ENCODE measurements at places on chromosomes 5 and 9.

GRCh38 chr5:137731176-137731575 lies 4.7 kb downstream of the KLHL3 start:
- DNase-seq, result no peak

GRCh38 chr9:107466826-107467225 lies 22.7 kb downstream of the KLF4 start:
- no peak for DNase-seq

DNA sequence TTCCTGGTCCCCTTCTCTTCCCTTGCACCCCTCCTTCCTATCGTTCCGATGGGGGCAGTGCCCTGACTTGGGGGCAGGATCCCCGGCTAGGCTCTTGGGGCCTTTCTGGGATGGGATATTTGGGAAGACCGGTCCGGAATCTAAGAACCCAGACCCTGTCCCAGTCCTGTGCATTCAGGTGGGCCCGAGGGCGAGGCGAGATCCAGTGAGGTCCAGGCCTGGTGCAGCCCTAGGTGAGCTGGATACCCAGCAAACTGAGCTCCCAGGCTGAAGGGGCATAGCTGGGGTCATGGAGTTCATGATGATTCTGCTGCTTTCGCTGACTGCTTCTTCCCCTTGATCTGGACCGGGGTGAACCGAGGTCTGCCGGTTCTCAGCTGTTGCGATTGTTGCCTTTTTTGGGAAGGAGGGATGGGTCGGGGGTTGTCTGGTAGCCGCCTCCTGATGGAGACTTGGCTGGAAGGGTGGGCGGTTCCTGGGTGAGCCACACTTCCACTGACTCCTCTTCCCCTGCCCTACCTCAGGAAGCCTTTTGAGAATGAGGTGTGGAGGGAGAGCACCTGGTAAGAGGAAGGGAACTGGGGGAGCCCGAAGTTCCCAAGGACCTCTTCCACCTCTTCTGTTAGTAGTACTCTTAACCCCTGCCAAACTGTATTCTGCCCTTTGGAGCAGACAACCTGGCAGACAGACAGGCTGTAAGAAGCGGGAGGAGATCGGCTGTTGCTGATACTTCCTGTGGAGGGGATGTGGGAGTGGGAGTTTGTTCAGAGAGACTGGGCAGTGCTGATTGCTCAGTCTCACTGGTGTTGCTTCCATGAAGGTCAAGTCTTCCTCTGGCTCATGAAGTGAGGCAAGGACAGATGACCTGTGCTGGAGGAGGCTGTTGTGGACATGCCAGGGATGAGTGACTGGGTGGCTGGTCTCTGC lies 1.0 kb downstream of the LRRC8A start:
- DNase-seq, result no peak

DNA sequence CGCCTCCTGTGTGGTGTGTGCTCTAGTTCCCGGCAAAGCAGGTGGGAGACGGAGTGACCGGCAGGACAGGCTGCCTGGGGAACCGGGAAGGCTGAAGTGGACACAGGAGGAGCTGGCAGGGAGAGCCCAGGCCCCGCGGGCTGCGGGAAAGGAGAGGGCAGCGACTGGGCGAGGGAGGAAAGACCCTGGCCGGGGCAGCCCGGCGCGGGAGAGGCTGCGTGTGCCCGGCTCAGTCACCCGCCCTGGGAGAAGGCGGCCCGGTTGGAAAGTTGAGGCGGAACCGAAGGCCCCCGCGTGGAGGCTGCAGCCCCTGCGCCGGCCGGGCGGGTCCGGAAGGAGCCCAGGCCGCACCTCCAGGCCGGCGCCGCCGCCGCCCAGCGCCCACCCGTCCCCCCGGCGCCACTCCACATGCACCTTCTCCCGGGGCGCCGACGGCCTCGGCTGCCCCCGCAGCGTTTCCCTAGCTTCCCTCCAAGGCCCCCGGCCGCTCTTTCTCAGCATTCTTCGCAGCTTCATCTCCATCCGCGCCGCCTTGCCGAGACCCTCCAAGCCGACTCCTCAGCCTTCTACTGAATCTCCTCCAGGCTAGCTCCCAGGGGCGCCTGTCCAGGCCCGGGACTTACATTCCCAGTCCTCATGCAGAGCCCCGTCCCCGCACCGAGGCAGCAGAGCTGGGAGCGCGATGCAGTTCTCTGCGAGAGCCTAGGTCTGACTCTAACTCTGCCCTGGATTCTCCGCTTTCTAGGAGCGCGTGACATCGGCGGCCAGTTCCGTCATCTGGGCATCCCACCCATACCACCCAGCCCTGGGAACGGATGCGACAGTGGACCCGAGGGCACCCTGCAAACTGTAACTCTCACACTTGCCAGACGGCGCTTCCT lies 152.0 kb downstream of the ERCC6L2 start:
- DNase-seq, result no peak

GRCh38 chr5:147753765-147754164 lies 28.8 kb downstream of the JAKMIP2 start:
- no peak for DNase-seq

DNA sequence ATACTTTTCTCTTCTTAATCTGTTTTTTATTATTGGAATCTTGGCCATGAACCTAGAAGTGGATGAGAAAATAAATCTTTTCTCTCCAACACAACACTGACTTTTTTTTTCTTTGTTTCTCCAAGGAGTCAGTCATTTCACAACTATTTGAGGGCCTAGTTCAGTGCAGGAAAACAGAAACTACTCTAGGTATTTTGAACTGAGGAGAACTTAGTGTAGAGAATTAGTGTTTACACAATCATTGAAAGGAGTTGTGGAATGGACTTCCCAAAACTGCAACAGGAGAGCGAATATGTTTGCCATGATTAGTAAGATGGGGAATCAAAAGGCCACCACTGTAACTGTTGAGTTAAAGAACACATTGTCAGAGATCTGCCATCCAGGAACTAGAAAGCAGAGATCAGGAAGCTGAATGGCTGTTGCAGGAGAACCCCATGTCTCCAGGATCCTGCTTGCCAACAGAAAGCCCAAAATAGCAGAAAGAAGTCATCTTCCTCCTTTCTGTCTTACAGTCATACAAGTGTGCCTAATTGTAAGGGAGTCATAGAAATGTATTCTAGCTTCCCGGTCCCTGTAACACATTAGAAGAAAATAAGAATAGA lies 20.3 kb upstream of the PCDH1 start:
- no peak for DNase-seq

GRCh38 chr9:91939978-91940377 lies 10.1 kb downstream of the ROR2 start:
- DNase-seq, result no peak

GRCh38 chr5:138448481-138449398 lies 9.9 kb downstream of the REEP2 start:
- DNase-seq, result no peak

GRCh38 chr5:37211661-37212060 lies 37.5 kb downstream of the CPLANE1 start:
- DNase-seq, result no peak

GRCh38 chr5:73987915-73988314 lies 361.9 kb downstream of the ARHGEF28 start:
- DNase-seq, result no peak

DNA sequence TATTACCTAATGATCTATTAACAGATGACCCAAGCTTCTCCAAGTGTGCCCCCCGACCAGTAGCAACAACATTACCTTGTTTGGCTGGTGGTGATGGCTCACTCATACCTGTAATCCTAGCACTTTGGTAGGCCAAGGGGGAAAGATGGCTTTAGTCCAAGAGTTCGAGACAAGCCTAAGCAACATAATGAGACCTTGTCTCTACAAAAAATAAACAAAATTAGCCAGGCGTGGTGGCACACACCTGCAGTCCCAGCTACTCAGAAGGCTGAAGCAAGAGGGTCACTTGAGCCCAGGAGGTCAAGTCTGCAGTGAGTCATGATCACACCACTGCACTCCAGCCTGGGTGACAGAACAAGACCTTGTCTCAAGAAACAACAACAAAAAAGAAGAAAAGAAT lies 62.9 kb downstream of the GCNT1 start:
- DNase-seq, result no peak

DNA sequence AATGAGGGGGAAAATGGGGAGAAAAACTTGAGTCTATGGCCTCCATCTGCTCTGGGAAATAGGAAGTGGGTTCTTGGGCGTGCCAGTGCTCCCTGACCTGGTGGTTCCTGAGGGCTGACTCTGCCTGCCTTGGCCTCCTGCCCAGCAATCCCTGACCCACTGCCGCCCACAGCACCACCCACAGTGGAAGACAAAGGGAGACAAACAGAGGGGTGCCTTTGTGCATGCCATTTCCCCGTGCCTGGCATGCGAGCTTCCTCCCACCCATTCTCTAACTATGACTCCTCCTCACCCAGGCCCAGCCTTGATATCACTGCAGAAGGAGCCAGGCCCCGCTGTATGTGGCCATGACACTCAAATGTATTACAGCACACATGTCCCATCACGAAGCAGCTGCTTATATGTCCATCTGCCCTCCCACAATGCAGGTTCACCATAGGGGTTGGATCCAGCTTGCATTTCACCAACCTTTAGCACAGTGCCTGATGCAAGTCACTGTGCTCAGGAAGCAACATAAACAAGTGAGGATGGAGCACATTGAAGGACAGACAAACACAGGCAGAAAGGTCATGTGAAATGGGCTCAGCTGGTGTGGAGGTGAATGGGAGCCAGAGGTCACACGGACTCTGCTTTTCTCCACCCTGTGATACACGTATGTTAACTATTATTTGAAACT lies 84.4 kb downstream of the ADRB2 start:
- DNase-seq, result no peak

GRCh38 chr9:130448035-130448624 lies 3.4 kb downstream of the ASS1 start:
- no peak for DNase-seq

DNA sequence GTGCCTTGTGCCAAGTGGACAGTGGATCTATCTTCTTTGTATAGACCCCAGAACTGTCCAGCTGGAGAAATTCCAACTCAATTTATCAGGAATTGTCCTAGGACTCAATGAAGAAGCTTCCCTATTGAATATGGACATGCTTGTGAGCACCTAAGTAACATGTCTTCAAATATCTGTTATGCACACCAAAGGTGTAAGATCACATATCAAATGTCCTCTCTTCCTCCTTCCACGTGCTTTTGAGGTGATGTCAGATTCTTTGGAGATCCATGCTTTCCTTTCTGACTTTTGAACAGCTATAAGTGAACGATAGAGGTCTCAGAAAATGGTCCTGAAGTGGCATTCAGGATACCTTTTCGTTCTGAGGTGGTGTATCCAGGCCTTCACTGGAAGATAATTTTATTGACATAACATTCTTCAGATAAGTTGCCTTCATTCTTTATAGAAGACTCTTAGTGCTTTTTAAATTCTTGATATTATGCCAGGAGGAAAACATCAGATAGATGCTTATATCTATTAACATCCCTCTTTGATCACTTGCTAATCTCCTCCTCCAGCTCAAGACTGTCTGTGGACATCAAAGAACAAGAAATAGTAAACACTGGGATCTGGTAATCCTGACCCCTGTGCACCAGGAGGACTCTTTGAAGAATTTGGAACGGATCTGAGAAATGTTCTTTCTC lies 246.4 kb downstream of the SMARCA2 start:
- no peak for DNase-seq

- DNase-seq, result no peak
Observed at GRCh38 chr5:83522446-83522845, 50.9 kb downstream of the VCAN start.

DNA sequence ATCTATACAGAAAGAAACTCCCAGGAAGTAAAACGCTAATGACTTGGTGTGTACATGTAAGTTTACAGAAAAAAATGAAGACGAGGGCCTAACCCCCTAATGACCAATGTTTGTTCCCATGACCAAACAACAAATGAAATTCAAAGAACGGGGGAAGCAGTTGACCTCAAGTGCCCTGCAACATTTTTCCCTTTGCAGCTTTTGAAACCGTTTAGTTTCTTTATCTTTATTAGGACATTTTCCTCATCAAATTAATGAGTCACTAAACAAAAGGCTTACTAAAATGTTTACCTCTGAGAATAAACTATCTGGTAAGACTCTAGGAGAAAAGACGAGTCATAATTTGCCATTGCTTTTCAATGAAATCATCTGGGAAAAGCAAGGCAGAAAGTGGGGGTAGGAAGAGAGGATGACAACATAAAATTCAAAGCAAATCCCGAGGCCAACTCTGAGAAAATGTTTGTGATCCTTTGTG lies 57.4 kb downstream of the LHFPL2 start:
- no peak for DNase-seq

DNA sequence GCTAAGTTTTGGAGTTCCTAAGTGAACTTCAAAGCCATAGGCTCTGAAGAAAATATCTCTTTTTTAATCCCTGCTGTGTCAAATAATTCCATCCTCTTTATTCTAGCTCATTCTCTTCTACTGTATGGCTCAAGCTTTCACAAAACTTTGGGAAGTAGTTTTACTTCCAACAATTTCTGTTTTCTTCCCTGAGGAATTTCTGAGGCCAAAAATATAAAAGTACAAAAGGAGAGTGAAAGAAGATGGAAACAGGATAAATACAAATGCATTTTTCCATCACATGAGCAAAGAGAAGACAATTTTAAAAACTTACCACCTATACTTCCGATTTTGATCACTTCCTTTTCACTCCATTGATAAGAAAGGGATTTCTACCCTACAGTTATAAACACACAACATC lies 585.7 kb upstream of the DAB2 start:
- DNase-seq, result no peak

- no peak for DNase-seq
Observed at GRCh38 chr9:129561594-129562281, 59.2 kb downstream of the C9orf50 start.

DNA sequence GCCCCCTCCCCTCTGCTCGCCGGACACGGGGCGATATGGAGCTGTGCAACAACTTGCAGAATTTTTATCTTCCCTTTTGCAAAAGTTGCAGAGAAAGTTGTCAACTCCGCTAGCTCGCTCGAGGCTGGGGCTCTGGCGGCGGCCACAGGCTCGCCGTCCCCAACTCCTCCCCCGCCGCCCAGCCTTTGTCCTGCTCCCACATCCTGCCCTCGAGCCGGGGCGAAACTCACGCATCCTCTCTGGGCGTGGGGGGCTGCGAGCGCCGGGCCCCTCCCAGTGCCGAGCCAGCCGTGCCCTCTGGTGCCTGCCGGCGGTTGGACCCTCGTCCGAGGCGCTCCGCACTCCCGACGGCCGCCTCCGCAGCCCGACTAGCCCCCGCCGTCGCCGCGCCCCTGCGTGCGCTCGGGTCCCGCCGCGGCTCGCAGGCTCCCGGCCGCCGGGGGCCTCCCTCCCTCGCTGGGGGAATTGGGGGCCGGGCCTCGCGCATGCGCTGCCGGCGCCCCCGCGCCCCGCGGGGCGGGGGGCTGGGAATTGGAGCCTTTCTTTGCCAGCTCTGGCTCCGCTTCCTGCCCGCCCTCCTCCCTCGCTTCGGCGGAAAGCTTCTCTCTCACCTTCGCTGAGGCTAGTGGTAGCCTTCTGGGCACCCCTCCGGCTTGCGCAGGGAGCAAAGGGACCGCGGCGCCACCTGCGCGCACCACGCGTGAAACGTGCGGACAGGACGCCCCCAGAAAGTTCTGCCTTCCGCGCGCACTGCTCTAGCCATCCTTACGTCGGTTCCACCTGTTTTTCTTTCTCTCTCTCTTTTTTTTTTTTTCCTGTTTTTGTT lies at the start of gene CCNJL:
CCNJL (minus strand) TSS at position 431 of the 826 bp plus-strand sequence. CDS start 641 bp downstream, outside the sequence.
- no peak for DNase-seq

- DNase-seq, result no peak
Observed at GRCh38 chr5:21199087-21199486, 1211.1 kb upstream of the CDH18 start.

DNA sequence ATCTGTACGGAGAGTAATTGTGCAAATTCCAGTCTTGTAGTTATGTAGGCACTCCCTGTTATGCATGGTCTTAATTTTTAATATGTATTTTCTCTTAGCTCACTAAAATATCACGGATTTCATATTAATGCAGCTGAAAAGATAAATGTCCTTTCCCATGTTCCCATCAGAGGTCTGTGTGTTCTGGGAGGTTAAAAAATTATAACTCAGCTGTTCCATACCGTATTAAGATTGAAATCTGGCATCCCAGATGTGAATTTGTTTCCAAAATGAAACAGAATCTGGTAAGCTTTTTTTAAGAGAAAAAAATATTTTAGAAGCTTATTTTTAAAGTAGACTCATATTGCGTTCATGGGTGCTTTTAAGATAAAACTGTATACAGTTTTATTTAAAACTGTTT lies 44.3 kb downstream of the SEMA6A start:
- DNase-seq, result no peak
